ENCODE measurements at places on chromosomes 1 and 21. TPM values are rescaled to one million over a fixed set of nuclear protein-coding genes. Genes with fewer than 3 reads are reported as not detected.
A peak's percentile ranks its signal among the peaks of the same experiment; 100 is the strongest.

- DNase-seq: no peak
These were observed 61.6 kb downstream of the KDM1A start for GRCh38 chr1:23080885-23081284.

DNA sequence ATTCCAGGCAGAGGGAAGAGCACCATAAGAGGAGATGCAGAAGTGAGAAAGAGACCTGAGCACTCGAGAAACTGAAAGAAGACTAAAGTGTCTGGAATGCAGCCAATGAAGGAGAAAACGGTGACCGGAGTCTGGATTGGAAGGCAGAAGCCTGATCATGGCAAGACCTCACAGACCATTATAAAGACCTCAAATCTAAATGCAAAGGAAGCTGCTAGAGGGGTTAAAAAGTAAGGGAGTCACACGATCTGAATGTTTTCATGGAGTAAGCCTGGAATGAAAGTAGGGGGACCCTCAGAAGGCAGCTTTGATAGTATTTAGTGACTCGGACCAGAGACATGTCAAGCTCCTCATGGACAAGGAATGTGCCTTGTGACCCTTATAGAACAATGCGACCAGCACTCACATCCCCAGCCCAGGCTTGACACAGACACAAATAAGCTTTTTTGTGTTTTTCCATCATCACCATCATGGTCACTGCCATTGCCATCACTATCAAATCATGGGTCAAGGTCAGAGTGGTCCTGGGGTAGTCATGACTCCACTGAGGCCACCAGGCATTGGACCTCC, 183.6 kb downstream of the SEC16B start:
- DNase-seq: no peak

DNA sequence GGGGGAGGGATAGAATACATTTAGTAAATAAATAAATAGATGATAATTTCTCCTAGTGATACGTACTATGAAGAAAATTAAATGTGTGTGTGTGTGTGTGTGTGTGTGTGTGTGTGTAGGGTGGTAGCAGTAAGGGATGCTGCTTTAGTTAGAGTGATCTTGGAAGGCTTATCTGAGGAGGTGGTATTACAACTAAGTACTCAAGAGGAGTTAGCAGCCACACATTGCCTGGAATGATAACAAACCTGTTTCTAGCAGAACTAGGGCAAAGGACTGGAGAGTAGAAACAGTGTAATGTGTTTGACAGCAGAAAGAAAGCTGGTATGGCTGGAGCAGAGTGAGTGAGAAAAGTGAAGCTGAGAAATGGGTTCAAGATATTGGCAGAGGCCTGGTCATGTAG, 58.3 kb upstream of the FASLG start:
- DNase-seq: no peak

DNA sequence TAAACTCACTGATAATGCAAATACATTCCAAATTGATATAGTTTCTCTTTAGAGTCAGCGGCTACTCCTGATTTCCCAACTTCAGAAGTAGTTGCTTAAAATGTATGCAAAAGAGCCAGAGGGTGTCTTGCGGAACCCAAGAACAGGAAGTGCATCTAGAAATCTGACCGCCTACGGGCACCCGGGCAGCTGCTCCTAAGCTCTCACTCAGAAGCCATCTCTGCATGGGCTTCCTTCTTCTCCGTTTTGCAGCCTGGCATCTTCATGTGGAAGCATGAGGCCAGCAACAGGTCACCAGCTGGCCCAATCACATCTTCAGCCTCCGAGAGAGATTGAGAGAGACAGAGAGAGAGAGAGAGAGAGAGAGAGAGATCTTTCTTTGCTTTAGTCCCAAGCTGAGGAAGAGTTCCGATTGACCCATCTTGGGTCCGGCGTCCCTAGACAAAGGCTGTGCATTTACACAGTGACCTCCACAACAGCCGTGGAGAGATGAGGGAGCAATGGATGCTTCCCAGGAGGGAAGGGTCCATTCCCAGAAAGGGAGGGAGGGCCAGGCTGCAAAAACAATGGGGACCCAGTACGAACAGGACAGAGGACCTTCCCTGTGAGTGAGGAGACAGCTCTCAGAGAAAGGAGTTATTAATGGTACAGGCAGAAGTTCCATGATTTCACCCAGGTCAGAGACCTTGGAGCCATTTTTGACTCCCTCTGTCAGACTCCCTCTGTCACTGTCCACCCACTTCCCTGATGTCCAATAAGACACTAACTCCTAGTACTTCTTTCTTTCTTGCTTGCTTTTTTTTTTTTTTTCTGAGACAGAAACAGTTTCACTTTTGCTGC, 28.2 kb upstream of the SLC30A1 start:
- peak; percentile 40 for DNase-seq

CRYAA gene
- not detected for total RNA-seq

GRCh38 chr1:20344738-20345137, 54.1 kb downstream of the VWA5B1 start:
- no peak for DNase-seq

Measured in activated CD4-positive, alpha-beta memory T cell treated with anti-CD3 and anti-CD28 coated beads for 36 hours (primary cell).